Umbilical cord (tissue), 2 donors: ENCODE measurements at places on chromosomes 3 and 15. TPM values are rescaled to one million over a fixed set of nuclear protein-coding genes. Genes with fewer than 3 reads are reported as not detected.
A peak's percentile ranks its signal among the peaks of the same experiment; 100 is the strongest.

- DNase-seq, result no peak
These were observed 111.2 kb downstream of the ETFA start for GRCh38 chr15:76200083-76200465.

DNA sequence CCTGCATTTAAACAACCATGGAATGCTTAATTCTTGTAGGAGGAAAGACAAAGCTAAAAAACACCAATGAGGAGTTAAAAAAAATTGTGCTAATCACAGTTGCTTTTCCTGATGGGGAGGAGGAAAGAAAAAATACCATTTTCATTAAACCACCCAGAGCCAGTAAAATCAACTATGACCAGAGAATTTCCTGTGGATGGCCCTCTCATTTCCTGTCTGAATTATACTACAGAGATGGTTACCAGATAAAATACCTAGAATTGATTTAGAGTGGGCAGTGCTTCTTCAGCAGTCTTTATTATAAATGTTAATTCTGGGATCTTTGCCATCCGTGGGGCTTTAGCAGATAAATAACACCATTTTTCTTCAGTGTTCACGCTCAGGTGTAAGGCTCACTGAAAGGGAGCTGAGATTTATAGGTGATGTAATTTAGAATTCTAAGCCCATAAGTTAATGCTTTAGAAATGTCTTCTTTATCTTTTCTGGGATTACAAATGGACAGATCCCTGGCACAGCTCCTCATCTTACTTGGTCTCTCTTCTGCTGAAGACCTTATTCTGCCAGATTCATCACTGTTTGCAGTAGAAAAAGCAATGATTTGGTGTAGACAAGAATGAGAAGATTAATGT lies 37.9 kb downstream of the RETNLB start:
- DNase-seq, result no peak

- no peak for DNase-seq
These were observed 751 bp upstream of the DCLK3 start for GRCh38 chr3:36765104-36765503.

GRCh38 chr15:81293728-81294515 lies 30.0 kb downstream of the STARD5 start:
- no peak for DNase-seq

- DNase-seq, result no peak
These were observed 35.4 kb upstream of the TMEM158 start for GRCh38 chr3:45261333-45262110.

- no peak for DNase-seq
These were observed 148.9 kb upstream of the IL12A start for GRCh38 chr3:159839561-159840379.

DNA sequence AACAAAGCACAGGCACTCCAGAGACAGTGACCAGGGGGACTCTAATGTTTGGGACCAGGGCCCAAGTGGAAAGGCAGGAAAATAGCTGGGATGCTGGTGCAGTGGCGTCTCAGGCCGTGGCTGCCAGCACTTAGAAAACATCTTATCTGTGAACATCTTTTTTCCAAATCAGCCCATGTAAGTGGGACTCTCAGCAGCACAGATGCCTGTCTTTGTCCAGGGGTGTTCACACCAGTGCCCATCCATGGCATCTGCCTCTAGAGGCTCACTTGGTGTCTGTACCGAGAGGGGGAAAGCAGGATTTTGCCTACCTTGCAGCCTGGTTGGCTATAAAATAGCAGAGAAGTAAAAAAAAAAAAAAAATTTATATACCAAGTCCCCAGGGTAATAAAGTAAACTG lies 26.7 kb downstream of the SLC12A8 start:
- DNase-seq, result no peak

- peak; percentile 5 for DNase-seq
These were observed 186.1 kb downstream of the TJP1 start for GRCh38 chr15:29636140-29636539.

DNA sequence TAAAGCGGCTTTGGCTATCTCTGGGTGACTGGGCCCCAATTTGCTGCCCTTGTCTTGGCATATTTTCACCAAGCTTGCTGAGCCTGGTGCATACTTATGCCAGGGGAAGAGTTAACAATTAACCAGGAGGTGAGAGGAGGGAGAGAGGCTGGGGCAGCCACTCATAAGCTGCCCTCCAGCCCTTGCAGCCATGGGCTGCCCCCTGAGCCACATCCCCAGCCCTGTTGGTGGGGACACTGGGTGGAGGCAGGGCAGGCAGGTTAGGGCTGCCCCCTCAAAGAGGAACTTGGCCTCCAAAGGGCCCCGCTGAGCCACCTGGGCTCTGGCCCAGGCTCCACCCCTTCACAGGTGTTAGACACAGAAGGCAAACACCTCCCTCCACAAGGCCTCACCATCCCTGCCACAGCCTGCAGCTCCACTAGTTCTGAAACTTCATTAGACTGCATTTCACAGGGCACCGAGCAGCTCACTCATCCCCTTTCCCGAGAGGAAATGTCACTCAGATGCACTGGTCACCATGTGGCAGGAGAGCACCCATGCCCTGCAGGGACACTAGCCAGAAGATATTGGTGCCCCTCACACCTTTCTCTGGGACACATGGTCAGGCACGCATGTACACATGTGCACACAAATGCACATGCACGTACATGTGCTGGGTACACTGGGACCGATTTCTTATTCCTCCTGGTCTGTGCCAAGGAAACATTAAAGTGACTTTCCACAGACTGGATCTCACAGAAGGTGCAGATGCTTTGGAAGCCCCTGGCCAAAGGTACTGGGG lies 20.2 kb downstream of the AMOTL2 start:
- DNase-seq, result no peak

DNA sequence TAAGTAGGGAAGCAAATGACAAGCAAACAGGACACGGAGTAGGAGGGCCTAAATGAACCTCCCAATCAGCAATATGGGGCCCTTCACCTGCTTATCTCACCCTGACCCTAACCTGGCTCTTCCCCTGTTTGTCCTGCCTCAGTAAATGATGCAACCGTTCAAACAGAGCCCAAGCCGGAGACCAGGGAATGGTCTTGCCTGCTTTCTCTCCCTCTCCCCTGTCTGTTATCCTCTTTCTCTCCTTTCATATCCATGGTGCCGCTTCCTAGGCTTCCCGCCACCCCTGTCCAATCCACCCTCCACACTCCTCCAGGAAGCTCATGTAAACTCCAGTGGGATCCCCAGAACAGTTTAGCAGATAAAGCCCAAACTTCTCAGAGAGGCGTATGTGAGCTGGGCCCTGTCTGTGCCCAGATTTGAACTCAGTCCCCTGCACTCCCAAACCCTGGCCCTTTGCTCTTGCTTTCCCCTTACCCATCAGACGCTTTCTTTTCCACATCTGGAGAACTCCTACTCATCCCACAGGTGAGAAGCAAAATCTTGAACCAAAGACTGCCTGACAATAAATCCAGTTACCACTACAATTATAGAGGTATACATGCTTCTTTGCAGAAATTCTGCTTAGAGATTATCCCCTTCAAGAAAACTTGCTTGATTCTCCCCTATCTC lies 45.7 kb upstream of the STT3B start:
- DNase-seq, result no peak

DNA sequence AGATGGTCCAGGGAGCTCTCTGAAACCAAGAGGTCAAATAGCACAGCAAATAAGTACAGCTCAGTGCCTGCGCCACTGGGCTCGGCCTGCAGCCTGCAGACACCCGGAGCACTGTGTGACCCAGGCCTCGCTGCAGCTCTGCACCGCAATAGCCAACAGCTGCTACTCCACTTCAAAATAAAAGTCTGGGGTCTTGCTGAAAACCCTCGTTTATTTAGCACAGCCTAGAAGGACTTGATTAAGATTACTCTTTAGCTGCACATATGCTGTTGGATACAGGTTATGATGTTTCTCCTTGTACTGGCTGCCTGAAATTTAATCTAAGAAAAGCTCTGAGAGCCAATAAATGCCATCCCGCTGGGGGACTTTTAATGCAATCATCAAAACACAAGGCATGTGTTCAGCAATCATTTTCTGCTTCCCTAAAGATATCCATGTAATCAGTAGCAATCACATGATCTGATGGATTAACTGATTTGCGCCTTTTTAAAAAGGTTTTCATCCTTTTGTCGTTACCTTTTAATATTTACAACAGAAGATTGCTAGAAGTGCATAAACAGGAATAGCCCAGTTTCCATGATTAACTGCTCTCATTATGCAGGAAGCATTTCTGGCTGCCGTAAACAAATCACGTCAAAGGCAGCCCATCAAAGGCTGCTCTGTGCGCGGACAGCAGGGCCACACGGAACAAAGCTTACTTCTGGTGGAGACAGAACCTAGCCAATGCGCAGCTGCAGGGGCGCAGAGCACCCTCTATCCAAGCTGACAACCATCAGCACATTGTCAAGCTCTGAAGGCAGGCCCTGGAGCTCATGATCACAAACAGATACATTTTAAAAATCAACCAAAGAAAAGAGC lies 58.8 kb downstream of the CLASP2 start:
- DNase-seq, result peak; percentile 88

DNA sequence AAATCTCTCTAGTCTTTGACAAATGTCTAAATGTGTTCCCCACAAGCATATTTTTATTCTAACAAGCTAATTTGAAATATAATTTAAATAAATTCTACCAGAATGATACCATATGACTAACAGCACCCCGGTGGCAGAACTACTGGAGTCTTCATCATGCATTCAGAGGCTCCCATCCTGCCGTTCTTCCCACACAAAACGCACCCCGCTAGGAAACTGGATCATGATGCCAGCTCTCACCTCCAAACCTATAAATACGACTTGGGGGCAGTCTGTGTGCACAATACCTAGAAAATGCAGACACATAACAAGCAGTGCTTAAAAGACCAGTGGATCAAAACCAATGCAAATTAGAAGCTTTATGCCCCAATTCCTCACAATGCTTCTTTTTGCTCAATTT lies 8.5 kb downstream of the HOMER2 start:
- no peak for DNase-seq

GRCh38 chr3:33810545-33810944 lies 12.1 kb downstream of the PDCD6IP start:
- DNase-seq, result no peak

DNA sequence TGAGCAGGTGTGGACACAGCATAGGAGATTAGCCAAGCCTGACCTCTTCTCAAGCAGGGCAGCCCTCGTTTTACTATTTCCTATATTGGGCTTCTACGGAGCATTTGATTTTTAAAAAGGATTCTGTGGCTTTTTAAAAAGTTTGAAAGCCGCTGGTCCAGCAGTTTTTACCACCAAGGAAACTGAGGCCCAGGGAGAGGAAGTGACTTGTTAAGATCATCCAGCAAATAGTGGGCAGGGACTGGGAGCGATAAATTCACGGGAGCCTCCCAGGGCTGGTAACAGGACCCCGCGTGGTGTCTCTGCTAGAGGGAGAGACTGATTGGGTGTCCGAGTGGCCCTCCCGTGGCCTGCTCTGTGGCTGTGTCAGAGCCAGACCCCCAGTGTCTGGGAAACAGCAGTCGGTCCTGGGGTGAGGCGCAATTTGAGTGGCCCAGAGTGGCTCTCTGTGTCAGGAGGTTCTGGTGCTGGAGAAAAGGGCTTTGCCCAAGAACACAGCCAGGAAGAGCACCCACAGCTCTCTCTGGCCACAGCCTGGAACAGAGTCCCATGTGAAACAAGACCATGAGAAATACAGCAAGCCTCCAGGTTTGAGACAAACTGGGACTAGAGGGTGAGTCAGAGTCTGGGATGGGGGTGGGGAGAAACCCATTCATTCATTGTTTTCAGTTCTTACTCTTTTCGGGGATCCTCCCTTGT lies 4.2 kb downstream of the FURIN start:
- peak; percentile 53 for DNase-seq

GRCh38 chr15:81271761-81272644 lies 51.9 kb downstream of the STARD5 start:
- no peak for DNase-seq

DNA sequence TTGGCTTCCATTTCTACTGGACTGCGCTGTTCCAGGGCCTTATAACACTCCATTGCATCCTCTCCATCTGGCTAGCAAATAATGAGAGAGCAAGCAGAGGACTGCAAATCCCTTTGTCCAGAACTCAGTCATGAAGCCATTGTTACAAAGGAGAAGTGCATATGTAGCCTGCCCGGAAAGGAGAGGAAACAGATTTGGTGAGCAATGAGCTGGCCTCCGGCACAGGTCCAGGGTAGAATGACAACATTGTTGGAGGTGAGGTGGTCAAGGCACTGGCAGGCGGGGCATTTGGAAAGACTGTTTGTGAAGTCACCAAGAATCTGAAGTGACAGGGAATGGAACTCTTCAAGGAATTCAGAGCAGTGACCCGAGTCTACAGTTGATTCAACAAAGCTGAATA lies 25.0 kb upstream of the ATP1B3 start:
- no peak for DNase-seq

DNA sequence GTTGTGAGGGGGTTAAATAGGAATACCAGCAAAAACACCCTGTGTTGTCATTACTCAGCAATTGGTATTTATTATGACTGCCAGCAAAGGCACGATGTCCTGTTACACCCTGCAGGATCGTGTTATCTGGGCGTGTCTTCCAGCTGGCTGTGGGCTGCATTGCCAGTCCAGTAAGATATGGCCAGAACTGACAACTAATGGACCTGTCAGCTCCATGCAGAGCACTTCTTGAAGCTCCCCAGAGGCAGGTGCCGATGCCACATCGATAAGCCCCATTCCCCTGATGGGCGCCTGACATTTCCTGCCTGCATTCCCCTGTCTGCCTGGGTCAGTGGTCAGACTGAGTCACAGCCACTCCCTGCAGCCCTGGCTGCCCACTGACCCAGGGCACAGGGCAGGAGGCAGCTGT lies 79.7 kb upstream of the RASGRF1 start:
- DNase-seq, result peak; percentile 25

GRCh38 chr15:93974804-93975481 lies 256.4 kb upstream of the MCTP2 start:
- peak; percentile 61 for DNase-seq

GRCh38 chr3:69407908-69408307 lies 22.0 kb upstream of the FRMD4B start:
- no peak for DNase-seq

DNA sequence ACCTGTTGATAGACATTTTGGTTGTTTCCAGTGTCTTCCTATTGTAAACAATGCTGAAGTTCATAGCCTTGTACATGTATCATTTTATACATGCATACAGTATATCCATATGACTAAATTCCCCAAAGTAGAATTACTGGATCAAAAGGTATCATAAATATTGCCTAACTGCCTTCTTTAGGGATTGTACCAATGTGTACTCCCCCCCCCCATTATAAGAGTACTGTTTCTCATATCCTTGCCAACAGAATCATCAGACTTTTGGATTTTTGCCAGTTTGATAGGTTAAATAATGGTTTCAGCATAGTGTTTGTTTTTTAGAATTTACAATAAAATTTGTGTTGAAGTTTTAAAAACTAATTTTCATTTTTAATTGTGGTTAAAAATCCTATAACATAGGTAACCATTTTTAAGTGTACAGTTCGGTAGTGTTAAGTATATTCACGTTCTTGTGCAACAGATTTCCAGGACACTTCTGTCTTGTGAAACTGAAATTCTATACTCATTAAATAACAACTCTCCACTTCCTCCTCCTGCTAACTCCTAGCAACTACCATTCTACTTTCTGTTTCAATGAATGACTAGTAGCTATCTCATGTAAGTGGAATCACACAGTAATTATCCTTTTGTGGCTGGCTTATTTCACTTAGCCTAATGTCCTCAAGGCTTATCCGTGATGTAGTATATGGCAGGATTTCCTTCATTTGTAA lies 30.8 kb upstream of the MAP3K13 start:
- DNase-seq, result peak; percentile 15

GRCh38 chr3:5428607-5429516 lies 241.4 kb downstream of the EDEM1 start:
- DNase-seq, result peak; percentile 53

Gene OCA2
- total RNA-seq, result 41.2 TPM

Gene PLCL2
- 23.6 TPM for total RNA-seq

Gene IGDCC3
- 2.6 TPM for total RNA-seq

Gene SYNPR
- 9.9 TPM for total RNA-seq

Gene SLC22A13
- 0.48 TPM for total RNA-seq

Gene LEKR1
- total RNA-seq, result 8.4 TPM

Gene PLOD2
- 513 TPM for total RNA-seq

Gene ULK3
- total RNA-seq, result 6.5 TPM
